ENCODE measurements at places on chromosomes 3 and 15.

- DNase-seq = no peak
These were observed 5.0 kb downstream of the NAA50 start for GRCh38 chr3:113741086-113741485.

DNA sequence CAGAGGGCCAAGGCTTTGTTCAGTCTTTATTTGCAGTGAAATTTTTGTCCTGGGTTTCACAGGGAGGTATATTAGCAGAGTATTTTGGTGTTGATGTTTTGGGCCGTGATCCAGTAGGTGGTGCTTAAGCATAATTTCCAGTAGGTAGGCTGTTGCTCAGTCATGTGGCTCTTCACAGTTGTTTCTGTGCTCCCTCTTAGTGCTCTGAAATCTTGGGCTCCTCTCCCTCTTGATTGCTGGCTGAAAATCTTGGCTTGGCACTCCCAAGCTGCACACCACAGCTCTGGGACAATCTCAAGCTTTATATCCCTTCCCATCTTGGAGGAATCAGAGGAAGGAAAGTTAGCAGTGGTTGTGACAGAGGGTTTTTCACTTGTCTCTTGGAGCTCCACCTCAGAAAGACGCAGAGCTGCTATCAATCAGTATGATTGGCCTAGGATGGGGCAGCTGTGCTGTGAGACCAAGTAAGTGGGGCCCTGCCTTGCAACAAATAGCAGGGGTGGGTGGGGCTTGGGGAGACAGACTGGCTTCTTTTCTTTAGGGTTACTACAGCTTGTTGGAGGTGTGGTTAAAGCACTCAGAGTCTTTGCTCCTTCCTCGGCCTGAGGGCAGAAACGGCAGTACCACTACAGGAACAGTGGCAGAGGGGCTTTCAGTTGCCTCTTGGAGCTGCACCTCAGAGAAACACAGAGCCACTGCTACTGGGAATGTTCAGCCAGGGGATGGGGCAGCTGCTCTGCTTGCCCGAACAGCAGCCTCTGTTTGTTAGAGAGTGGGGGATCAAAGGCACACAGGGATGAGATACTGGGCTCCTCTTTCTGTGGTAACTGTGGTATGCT lies 627.0 kb downstream of the SI start:
- DNase-seq = no peak

DNA sequence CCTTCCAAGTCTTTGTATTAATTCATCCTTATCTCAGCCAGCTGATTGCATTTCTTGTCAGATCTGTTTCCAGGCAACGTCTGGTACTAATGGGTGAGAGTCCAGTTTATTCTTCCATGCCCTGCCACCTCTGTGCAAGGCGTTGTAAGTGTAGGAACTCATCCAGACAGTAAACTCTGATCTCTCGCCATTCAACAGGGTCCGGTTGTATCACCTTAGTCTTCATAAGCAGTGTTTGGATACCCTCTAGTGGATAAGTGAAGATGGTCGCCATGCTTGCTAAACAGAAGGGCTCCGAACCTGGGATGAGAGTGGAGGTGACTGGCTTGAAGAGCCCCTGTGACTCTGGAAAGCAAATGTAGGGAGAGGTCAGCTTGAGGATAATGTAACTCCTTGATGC lies 51.6 kb upstream of the CMTM7 start:
- no peak for DNase-seq

DNA sequence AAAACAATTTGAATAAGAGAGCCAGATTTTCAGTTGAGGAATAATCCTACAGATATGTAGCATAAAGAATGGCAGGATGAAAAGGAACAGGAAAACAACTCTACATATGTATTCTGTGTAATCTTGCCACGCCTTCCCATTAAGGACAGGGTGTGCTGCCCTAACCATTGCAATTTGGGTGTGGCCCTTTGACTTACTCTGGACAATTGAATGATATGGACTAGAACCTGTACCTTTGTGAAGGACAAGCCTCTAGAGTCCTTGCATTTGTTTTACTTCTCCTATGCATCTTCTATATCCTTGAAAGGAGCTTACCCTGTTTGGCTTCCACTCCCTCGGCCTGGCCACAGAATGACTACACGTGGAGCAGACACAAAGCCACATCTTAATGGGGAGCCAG lies 1261.6 kb upstream of the GBE1 start:
- DNase-seq = no peak

GRCh38 chr15:41567862-41568261 lies 8.8 kb downstream of the TYRO3 start:
- no peak for DNase-seq

DNA sequence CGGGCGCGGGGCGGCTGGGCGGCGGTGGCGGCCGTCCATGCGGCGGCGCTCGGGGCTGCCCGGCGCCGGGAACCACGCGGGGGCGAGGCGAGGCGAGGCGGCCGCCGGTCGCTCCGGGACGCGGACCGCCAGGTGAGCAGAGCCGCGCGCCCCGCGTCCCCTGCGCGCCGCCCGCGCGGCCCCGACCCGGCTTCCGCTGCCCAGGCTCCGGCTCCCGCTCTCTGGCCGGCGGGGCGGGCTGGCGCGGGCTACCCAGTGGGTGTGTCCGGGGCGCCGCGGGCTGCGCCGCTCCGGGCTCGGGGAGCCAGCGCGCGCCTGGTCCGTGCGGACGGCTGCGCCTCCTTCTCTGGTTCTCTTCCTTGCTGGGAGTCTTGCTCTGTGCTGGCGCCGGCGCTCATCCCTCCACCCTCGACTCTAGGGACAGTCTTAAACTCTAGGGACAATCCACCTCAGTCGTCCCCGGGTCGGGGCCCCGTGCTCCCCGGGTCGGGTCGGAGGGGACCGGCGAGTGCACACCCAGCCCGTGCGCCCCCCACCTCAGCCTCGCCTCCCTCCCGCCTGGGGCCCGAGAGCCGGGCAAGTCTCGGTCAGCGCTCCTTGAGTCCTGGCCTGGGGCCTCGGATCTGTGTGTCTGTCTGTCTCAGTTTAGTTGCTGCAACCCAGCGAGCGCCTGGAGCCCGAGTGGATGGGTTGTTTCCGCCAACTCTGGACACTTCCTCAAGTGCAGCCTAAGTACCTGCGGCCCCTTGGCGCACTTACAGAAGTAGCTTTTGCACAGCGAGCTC lies 488 bp downstream of the THSD4 start:
- no peak for DNase-seq

- DNase-seq = no peak
These were observed 29.1 kb upstream of the SCG3 start for GRCh38 chr15:51652084-51652668.

DNA sequence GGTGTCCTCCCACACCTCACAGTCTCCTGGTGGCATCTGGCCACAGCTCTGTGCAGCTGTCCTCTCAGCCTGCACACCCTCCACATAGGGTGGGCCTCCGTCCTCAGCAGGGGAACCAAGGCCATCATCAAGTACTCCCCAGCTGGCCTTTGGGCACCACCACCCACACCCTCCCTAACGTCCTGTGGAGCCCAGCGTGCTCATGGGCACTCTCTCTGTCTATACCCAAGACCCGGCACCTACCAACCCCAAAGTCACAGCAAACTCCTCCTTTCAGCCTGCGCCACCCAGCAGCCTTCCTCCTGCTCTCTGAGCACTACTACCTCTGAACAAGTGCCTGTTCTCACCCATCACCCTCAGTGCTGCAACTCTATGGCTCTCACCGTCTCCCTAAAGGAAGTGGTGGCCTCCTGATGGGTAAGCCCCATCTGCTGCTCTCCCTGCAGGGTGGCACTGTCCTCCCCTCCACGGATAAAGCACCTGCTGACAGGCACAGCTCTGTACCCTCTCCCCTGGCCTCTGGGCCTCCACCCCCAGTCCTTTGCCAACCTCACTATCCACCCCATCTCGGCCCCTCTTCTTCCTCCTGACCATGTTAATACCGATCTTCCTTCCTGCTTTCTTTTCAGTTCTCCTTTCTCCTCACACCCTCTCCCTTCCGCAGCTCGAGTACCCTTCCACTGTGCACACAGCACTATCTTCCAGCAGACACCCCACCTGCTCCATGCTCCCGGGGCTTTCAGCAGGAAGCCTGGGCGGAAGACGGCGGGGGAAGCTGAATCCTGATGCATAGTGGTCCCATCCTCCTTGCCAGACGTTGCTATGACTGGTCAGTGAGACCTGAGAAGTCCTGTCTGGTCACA lies 31.5 kb downstream of the SLC41A3 start:
- no peak for DNase-seq

DNA sequence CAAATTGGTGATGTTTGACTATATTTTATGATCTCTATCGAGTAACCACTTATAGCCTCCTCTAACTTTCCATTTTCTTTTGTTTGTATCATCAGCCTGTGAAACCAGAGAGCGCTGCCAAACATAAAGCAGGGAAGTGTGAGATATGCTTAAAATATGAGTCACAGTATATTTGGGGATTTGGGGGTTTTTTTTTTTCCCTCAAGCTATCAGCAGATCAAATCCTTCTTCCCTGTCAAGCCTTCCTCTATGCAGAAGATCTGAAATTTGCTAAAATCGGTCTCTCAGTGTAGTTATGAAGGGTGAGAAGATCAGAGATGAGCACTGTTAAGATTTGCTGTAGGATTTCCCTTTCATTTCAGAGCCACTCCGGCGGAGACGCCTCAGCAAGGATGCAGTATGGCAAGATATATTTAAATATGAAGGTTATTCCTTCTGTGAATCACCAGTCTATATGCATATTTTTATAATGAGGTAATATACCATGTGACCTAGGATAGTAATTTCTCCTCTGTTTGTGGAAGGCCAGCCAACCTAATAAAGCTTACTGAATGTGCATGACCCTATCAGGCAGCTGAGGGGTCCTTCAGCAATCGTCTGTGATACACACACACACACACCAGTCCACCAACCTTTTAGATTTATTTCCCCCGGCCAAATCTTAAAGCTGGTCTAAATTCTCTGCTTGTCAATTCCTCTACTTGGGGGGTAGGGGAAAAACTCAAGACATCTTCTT lies 474.1 kb downstream of the FOXP1 start:
- no peak for DNase-seq

DNA sequence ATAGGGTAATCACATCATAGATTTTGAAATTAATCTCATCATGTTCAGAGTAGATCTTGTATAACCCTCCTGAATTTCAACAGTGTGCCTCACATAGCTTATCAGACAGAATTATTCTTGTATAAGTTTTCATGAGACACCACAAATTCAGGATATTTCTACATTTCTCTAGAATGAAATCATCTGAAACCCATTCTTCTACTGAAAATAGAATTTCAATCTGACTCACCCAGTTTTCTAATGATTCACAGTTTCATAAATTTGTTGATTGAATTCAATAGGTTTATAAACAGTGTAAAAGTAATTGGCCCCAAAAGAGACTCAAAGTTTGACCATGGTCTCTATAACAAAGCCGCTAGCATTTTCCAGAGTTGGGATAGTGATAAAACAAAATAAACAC lies 1082.6 kb upstream of the EPHA6 start:
- no peak for DNase-seq

GRCh38 chr3:38573556-38573955 lies 75.9 kb downstream of the SCN5A start:
- no peak for DNase-seq

- DNase-seq = no peak
These were observed 306.5 kb downstream of the ROBO1 start for GRCh38 chr3:79461129-79461792.

DNA sequence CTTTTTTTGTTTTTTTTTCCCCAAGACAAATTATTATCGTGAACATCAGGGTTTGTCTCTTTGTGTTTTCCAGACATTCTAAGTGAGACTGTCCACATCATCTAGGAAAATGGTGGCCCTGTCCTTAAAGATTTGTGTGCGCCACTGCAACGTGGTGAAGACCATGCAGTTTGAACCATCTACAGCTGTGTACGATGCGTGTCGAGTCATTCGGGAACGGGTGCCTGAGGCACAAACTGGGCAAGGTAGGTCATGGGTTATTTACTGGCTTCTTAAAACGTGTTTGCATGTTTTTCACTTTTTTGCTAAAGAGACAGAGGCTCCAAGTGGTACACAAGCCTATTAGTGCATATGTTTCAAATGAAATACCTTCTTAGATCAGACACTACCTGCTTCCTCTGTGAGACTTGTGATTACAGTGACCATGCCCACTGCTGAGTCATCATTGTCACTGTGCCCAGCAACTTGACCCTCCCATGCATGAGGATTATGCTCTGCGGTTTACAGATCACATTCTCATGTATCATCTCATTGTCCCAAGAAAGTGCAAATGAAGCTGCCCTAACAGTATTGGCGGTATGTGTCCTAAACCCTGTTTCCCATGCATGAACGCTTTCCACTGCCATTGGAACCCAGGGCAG lies 395.2 kb upstream of the TPM1 start:
- DNase-seq = no peak

GRCh38 chr3:114799816-114800215 lies 347.3 kb downstream of the ZBTB20 start:
- DNase-seq = no peak

DNA sequence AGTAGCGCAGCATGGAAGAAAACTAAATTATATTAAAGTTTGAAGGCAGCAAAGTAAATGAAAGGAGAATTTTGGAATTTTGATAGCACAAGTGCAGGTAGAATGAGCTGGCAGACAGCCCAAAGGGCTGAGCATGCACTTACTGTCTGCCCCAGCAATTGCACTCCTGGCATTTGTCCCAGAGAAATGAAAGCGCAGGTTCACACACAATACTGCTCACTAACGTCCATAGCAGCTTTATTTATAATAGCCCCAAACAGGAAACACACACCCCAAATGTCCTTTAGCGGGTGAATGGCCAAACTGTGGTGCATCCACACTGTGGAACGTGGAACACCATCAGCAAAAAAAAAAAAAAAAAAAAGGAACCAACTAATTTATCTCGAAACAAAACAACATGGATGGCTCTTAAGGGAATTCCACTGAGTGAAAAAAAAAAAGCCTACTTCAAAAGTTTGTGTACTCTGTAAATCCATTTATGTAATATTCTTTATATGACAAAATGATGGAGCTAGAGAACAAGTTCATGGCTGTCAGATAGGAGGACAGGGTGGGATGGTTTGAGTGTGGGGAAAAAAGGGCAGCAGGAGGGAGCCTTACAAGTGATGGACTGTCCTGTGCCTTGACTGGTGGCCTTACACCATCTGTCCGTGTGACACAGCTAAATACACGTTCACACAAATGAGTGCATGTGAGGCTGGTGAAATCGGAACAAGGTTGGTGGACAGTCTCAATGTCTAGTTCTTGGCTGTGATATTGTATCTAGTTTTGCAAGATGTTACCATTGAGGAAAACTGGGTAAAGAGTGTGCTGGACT lies 6.0 kb upstream of the TM2D3 start:
- DNase-seq = no peak

DNA sequence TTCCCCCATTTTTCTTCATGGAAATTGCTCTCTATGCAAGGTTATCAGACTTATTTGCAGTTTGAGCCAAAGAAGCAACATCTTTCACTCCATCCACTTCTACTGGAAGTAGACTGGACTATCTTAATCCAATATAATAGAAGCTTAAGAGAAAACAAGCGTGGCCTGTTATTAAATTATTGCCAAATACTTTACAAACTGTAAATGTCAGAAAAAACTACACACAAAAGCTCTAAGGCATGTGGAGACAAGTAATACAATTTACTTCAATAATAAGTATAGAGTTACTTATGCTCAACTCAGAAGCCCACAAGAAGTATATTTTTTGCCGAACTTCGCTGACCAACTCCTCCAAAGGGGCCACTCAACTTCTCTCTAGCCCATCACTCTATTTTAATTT lies 120.3 kb downstream of the BDH1 start:
- DNase-seq = no peak

GRCh38 chr15:59014068-59014467 lies 26.6 kb downstream of the RNF111 start:
- no peak for DNase-seq
